LNCaP clone FGC (cell line): ENCODE measurements at places on chromosomes 2 and 18.

- no peak for DNase-seq
These were observed 190.7 kb downstream of the WDR7 start for GRCh38 chr18:56841836-56842235.

DNA sequence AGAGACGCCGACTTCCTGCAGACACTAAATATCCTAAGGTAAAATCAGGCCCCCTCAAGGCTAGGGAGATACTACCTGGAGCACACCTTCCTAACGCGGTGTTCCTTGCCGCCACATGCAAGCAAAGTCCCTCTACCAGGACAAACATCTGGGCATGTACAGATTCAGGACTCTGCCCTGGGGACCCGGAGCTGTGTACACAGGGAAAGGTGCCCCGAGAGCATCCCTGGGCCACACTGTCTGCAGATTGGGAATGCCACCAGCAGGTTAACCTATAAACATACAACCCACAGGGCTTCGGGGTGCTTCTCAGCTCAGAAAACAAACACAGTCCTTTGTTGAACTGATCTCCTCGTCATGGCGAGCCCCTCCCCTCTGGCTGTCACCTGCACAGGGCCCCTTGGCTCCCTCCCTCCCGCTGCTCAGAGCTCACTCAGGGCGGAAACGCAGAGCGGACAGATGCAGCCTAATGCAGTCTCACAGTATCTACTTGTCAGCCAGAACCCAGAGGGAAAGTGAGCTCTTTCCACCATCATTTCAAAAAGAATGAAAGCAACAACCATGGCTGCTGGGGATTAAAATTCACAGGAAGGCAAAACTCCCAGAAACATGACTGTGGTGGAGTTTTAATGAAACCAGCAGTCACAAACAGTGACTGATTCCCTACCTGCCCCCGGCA, 218.8 kb downstream of the HDAC4 start:
- no peak for DNase-seq

DNA sequence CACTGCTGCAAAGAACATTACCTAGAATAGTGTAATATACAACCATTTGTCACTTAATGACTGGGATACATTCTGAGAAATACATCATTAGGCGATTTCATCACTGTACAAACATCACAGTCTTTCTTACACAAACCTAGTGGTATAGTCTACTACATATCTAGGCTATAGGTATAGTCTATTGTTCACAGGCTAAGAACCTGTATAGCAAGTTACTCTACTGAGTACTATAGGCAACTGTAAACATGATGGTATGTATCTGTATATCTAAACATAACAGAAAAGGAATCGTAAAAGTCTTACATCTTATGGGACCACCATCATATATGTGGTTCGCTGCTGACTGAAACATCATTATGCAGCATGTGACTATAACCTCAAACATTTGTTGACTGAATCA, 21.4 kb downstream of the SP3 start:
- DNase-seq: no peak

DNA sequence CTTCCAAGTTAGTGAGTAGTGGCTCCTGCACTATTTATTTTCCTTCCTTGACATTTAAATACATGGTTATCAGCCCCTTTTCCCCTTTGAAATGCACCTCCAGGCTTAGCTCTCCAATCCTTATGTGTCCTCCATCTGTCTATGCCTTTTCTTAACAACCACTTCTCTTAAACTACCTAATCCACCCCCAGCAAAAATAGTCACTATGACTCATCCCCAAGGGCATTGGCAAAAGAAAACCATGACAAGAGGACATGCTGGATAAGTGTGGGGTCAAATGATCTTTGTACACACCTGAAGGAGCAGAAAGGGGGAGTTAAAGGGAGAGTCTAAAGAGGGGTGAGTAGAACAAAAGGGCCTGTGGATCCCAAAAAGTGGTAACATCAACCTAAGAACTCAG, 127.2 kb downstream of the ANKRD44 start:
- no peak for DNase-seq

- DNase-seq: no peak
These were observed 38.4 kb downstream of the PKP4 start for GRCh38 chr2:158495175-158495574.

GRCh38 chr2:144496092-144496976, 23.6 kb downstream of the ZEB2 start:
- peak; percentile 69 for DNase-seq

- DNase-seq: no peak
These were observed 48.2 kb upstream of the REV1 start for GRCh38 chr2:99537910-99538485.

DNA sequence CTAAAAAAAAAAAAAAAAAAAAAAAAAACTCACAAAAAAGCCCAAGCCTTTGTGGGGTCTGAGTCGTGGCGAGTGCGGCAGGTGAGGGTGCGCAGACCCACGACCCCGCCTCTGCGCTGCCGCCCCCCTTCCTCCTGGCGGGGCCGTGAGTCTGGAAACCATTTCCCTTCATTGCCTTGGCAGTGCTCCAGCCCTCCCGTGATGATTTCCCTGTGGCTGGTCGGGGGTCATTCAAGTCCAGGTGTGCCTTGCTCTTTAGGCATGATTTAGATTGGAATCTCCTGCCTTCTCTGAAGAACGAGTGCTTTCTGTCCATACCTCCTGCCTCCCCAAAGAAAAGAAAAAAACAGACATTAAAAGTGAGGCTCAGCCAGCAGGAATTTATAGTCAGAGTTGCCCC, 161.8 kb downstream of the FAM210A start:
- DNase-seq: no peak

DNA sequence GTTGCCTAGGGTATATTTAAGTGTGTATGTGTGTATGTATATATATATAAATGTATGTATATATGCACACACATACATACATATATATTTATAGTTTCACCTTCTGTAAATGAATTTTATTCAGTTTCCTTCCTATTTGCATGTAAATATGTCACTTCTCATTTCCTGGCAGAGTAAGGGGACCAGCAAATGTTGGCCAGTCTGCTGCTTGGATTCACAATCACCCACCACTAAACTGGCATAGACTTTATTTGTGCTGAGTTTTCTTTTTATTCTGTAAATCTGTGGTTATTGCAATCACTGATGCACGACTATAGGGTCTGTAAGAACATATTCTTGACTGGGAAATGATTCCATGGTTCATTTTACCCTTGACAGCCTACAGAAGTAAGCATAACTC, 640.4 kb upstream of the FAM98A start:
- no peak for DNase-seq

GRCh38 chr18:22505141-22505591, 87.5 kb upstream of the CTAGE1 start:
- no peak for DNase-seq

DNA sequence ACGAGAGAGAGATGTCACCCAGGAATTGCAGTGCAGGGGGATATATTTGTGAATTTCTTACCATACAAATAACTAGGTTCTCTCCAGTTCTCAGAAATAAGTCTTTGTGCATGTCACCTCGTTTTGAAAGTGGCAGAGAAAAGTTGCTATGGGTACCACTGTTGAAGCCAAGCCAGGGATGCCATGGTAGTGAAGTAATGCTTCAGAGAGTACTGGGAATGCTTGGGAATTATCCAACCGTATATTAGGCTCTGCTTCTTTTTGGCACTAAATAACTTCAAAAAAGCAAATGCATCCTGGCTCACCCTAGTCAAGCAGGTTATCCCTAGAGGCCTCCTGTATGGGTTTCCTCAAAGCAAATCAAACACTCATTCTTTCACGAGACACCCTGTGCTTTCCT, 50.7 kb upstream of the DDX18 start:
- DNase-seq: no peak

DNA sequence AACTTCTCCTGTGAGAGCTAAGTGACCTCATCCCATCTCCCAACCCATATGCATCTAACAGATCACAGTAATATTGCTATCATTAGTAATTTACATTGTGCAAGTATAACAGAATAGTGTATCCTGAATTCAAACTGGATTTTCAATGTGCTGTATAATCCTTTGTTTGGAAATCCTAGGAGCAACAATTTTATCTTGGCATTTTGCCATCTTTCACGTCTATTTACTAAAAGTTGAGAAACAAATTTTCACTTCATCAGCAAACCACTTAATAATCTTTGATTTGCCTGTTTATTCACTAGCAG, 3.8 kb downstream of the HNRNPLL start:
- DNase-seq: no peak

- no peak for DNase-seq
These were observed 6.5 kb downstream of the CYP26B1 start for GRCh38 chr2:72141032-72141645.

DNA sequence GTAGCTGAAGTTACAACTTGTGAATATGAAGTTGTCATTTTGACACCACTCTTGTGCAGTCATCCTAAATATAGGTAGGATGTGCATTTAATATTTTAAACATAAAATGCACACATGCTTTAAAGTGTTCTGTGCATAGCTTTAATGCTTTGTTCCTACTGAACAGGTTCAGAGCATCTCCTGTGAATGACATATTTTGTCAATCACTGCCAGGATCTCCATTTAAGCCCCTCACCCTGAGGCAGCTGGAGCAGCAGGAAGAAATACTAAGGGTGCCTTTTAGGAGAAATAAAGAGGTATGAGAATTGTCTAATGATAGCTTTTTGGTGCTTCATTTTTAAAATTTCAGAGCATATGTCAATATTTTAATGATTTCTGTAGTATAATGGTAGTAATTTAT, 14.7 kb downstream of the ERLEC1 start:
- DNase-seq: no peak

DNA sequence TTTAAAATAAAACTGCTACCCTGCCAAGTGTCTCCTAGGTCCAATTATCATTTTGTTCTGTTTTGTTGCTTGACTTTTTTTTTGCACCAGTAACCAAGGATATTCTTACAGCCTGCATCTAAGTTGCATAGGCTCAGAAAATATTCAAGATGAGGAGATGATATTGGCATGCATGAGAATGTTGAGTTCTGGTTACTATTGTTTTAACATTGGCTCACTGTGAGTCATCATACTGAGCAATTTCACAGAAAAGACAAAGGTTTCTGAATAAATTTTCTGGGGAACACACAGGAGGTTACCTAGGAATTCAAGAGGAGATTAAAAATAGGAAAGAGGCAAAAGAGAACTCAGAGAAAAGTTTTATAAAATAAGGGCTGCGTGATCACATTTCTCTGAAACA, 84.8 kb upstream of the POU3F3 start:
- DNase-seq: no peak

- DNase-seq: no peak
These were observed 17.3 kb upstream of the ASXL2 start for GRCh38 chr2:25895610-25896009.

GRCh38 chr18:72410399-72410798, 133.7 kb downstream of the CBLN2 start:
- DNase-seq: no peak

DNA sequence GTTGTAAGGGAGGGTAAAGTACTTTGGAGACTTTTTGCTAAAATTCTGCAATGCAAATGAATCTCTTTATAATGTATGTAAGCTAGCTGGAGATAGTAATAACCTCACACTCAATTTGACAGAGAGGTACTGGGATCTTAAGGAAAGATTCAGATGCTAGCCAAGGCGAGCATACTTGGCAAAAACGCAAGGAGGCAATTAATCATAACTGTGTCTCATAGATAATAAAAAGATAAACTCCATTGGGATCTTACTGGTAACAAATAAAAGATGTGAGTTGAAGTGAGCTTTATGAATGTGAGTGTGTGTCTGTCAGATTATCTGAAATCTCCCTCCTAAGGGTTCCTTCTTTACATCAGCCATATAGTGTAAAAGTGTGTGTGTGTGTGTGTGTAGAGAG, 533.0 kb downstream of the TMX3 start:
- no peak for DNase-seq

GRCh38 chr2:75288760-75289159, 89.4 kb upstream of the TACR1 start:
- DNase-seq: no peak

DNA sequence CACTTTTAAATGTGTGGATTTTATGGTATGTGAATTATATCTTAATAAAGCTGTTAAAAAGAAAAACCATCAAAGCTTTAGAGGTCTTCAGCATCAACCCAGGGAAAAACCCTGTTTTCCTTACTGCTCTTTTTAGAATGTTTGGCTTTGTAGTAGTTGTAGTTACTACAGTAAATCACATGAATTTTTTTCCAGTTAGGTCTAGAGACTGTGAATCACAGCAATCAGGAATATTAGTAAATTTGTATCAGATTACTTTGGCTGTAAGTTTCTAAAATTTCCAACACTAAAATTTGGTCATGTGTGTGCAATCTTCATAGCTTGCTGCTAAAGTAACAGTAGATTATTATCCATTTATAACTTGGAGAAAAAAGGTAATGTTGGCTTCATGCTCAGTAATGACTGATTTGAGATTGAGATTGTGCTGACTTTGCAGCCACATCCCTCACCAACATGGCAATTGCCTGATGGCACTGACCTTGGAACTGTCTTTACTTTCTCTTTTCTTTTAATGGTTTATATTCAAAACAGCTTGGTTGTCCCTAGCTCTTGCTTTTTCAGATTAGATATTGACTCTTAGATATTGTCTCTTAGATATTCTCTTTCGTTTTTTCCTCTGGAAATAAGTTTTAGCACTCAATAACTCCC, 41.1 kb downstream of the LCLAT1 start:
- DNase-seq: no peak

DNA sequence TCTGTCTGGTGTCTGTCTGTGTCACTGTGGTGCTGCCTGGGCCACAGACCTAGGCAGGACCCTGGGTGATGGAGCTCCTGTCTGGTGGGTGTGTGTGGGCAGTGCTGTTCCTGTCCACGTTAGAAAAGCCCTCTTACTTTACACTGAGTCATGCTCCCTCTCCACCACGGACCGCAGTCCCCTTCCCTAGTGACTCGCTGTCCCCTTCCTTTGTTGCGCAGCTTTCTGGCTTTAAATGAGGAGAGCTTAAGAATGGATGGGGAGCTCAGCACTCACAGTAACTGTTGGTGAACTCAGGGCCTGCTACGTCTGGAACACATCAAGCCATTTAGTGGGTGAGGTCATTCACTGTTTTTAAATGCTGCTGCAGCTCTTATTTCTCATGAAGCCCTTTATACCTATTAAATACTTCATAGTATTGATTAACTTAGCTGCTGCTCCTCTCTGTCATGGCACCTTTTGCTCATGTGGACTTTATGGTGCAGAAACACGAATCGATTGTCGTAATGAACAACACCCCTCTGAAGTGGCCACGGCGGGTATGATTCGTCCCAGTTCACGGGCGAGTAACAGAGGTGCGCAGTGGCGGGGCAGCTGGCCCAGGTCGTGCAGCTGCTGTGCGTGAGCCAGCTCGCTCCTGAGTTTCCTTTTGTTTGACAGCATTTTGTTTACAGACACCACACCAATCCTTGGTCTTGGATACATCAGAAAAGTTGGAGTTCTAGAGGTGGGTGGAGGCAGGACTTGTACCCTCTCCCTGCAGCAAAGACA, 100.4 kb downstream of the LDLRAD4 start:
- DNase-seq: no peak

DNA sequence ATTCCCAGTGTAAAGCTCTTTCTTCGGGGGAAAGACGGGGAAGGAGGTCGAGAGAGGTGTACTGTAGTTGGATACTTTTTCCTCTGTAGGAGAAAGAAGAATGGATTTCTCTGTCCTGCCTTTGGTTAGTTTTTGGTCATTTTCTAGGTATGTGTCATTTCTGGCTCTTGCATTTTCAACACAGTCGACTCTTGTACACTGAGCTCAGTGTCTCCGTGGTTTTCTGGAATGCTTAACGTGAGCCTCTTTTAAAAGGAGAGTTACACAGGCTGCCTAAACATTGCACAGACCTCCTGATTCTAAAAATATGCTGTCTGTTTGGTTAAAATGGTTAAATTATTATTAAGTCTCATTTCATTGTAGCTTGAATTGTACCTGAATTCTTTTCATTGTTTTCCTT, 21.8 kb upstream of the GLS start:
- DNase-seq: no peak

GRCh38 chr2:118844261-118845004, 3.0 kb downstream of the EN1 start:
- no peak for DNase-seq

- DNase-seq: no peak
These were observed 23.0 kb upstream of the CNNM3 start for GRCh38 chr2:96792772-96793749.
